ENCODE measurements at places on chromosomes 6 and 20.

DNA sequence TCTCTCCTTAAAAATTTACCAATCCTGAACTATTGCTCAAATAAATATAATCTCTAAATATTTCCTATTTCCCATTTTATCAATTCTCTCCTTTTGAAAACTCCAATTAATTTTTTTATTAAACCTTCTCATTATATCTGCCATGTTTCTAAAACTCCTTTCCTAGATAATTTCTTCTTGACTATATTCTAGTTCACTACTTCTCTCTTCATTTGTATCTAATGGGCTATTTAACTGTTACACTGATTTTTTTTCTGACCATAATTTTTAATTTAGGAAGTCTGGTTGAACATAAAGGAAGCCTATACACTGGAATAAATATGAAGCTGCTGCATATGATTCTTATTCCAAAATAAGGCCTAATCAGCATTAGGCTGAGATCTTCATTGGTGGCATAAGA is 96.3 kb upstream of the PLN start:
- DNase-seq: no peak

GRCh38 chr6:42756722-42757121 is 10.8 kb upstream of the TBCC start:
- DNase-seq: no peak

- no peak for DNase-seq
These were observed 146.2 kb downstream of the COL21A1 start for GRCh38 chr6:56101141-56101553.

- no peak for DNase-seq
These were observed 20.8 kb downstream of the SRC start for GRCh38 chr20:37366743-37367142.

DNA sequence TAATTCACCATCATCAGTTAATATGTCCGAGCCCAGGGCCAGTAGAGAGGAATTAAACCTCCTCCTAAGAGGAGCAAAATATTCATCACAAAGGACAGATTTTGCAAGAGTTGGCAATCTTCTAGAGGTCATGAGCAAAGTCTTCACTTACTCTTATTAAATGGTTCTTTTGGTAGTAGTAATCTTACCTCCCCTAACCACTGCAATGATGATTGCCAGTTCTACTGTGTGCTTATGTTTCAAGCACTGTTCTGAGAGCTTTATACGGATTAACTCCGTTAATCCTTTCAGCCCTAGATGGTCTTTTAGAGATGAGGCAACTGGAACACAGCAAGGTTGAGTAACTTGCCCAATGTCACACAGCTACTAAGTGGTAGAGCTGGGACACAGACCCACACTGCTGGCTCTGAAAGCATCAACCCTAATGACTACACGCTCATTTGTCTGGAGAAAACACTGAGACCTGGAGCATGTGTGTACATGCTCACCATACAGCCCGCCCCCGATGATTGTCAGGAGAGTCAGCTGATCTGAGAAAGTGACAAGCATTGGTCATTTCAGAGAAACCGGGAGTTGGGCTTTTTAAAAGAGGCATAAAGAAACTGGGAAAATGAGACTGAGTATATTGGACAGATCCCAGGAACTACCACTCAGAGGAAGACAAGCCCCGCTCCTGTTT is 276.0 kb downstream of the NRN1 start:
- DNase-seq: no peak

DNA sequence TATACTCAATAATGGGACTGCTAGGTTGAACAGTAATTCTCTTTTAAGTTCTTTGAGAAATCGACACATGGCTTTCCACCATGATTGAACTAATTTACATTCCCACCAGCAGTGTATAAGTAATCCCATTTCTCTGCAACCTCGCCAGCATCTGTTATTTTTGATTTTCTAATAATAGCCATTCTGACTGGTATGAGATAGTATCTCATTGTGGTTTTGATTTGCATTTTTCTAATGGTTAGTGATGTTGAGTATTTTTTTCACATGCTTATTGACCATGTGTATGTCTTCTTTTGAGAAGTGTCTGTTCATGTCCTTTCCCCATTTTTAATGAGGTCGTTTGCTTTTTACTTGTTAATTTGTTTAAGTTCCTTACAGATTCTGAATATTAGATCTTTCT is 66.5 kb downstream of the STK4 start:
- no peak for DNase-seq

- no peak for DNase-seq
These were observed 53.3 kb downstream of the STX7 start for GRCh38 chr6:132459605-132459952.
